ENCODE measurements at places on chromosomes 11 and 22. TPM values are rescaled to one million over a fixed set of nuclear protein-coding genes. Genes with fewer than 3 reads are reported as not detected.

The VSIG10L2 gene
- not detected for total RNA-seq

The BIK gene
- 1.1 TPM for total RNA-seq

The FGF19 gene
- total RNA-seq, result not detected

The GAS2 gene
- 1.6 TPM for total RNA-seq

The B4GALNT4 gene
- total RNA-seq, result 0.46 TPM

The CYB5R2 gene
- 4.9 TPM for total RNA-seq

The DEPDC7 gene
- total RNA-seq, result 0.91 TPM

The C22orf42 gene
- total RNA-seq, result not detected

The NPTXR gene
- total RNA-seq, result 0.32 TPM

The BRMS1 gene
- total RNA-seq, result 75.7 TPM

The NXPE4 gene
- total RNA-seq, result not detected

The SF1 gene
- 65.6 TPM for total RNA-seq

The LINC01488 gene
- not detected for total RNA-seq

Data from epithelial cell of umbilical artery (primary cell).